ENCODE measurements at places on chromosomes 7 and 10.

- no peak for DNase-seq
These were observed 18.5 kb downstream of the AGR2 start for GRCh38 chr7:16786257-16786656.

DNA sequence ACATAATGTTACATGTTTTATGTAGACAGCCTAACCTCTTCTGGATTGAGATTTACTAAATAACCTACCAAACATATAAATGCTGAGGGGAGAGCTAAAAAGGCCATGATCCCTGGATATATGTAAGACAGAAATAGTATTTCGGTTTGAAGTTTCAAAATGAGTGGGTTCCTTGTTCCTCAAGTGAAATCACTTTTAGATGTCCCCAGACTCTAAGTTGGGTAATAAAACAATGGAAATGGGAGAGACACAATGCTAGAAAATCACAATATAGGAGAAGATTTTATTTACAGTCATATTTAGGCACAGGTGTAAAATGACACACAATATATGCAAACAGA lies 56.5 kb downstream of the SHTN1 start:
- DNase-seq: no peak

DNA sequence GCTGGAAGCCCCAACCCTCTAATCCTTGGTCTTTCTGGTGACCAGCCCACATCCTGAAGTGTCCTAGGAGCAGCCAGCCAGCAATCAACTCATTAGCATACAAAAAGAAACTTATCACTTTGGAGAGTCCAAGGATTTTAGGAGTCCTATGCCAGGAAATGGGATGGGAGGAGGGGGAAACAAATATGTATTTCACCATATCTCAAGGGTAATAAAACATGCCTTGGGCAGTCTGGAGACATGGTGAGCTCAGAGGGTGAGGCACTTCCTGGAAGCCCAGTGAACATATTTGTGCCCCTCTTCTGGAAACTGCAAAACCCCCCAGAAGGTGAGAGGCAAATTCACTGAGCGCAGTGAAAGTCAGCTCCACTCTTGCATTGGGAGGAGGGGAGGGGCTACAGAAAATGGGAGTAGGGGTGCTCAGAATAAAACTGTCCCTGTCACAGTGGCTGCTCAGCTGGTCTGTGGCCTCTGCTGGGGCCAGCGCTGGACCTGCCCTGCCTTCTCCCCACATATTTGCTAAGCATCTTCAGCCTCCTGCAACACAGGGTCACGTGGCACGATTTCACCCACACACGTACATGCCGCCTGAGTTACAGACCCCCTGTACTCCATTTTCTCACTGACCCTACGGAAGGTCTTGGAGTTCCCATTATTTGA lies 17.7 kb upstream of the ZMIZ1 start:
- peak; percentile 44 for DNase-seq

- no peak for DNase-seq
These were observed 3.6 kb upstream of the PTTG1IP2 start for GRCh38 chr7:90465816-90466215.

GRCh38 chr7:55363386-55364170 lies 1.6 kb upstream of the LANCL2 start:
- DNase-seq: no peak

GRCh38 chr7:101699881-101700823 lies 71.1 kb upstream of the MYL10 start:
- no peak for DNase-seq

- DNase-seq: no peak
These were observed 104.4 kb upstream of the FAM3C start for GRCh38 chr7:121500360-121501058.

GRCh38 chr7:67901808-67902480 lies 905.3 kb downstream of the TYW1 start:
- DNase-seq: no peak

GRCh38 chr10:88889559-88890337 lies 9.7 kb downstream of the STAMBPL1 start:
- no peak for DNase-seq

DNA sequence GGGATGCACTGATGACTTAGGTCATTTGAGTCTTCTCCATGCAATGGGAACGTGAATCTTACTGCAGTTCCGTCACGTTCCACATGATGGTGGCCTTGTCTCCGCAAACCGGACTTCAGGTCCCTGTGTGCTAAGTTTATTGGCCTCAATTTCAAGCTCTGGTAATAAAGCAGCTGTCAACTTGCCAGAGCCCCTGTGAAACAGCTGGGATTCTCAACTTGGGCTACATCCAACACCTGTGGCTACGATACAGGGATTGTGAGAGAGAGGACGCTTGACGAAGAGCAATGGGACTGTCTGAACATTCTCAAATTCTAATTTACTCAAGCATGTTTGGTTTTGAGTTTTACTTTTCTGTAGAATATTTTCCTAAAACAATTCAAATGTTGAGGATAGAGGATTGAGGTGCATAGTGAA lies 174.2 kb downstream of the PTN start:
- no peak for DNase-seq

GRCh38 chr10:52215745-52216361 lies 98.2 kb upstream of the DKK1 start:
- DNase-seq: no peak

DNA sequence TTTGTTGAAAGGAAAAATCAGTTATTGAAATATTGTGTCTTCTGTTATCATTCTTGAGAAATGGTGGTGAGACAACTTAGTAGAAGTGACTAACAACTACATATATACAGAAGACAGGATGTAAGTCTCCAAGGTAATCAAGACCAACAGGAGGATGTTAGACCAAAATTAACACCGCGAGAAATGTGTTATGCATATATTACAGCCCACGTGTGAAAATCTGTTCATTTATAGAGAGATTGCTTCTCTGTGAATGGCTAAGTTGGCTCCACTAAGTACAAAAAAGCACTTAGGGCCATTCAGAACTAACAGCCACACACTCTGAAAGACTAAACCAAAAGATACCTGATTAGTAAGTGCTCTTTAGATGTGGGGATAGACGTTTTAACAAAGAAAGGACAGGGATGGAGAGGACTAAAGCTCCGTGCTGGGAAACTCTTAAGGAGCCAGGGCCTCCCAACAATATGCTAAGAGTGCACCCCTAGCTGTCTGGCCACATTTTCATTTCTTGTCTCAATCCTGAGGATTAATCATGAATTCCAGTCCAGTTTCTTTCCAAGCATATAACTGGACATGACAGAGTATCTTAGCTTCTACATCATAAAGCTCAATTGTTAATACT lies 26.5 kb downstream of the HDAC9 start:
- DNase-seq: no peak

GRCh38 chr10:120221873-120222485 lies 235.0 kb upstream of the PLPP4 start:
- DNase-seq: no peak

GRCh38 chr7:130697820-130698219 lies 11.5 kb upstream of the TSGA13 start:
- DNase-seq: no peak

GRCh38 chr7:68629-69028 lies 123.7 kb upstream of the FAM20C start:
- DNase-seq: no peak

- DNase-seq: no peak
These were observed 121.4 kb downstream of the RNF133 start for GRCh38 chr7:122577449-122578003.

DNA sequence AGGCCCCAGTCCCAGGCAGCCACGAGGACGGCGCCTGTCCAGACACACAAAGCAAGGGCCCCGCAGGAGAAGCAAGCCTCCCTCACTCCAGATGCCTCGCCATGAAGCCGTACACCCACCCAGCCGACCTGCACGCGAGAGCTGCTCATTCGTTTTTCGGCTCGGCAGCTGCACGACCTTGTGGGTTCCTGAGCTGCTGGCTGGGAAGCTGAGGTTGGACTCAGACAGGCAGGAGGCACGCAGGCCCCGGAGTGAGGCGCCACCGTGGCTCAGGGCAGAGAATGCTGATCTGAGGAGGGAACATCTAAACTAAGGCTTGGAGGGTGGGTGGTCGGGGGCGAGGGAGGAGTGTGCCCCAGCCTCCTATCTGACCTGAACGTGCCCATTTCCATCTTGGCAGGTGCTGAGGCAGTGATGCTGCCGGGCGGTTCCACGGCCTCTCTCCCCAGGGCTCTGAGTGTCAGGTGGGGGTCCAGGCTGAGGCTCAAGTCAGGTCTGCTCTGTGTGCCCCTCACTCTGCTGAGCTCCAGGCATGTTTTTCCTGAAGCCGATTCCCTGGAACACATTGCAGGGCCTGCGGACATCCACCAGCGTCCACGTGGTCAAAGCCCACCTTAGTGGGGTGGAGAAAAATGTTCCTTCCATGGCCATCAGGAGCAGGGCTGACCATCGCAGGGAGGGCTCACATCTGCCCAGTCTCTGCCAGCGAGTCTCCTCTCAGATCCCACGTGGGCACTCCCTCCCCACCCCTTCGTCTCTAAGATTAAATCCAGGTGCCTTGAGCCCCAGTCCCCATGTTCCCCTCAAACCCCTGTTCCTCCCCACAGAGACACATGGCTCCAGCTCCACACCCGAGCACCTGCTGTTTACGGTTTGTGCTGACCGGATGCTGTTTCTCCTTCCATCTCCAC lies 28.1 kb upstream of the FAM20C start:
- no peak for DNase-seq

DNA sequence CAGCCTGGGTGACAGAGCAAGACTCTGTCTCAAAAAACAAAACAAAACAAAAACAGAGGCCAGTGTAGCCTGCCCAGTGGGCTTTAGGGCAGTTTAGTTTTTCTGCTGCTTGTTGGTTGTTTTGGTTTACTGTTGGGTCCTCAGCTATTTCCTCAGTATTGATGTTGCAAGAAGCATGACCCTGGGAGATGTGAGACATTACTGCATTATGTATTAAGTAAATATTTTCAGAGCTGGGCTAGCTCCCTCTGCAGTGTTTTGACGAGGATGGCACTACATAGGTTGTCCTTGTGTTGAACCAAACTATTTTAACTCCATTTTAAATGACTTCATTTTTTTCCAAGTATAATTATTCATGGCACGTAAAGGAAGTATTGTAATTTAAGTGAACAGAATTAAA lies 4.8 kb downstream of the AKAP9 start:
- no peak for DNase-seq

All from suprapubic skin (tissue), 4 donors.